Stimulated activated CD4-positive, alpha-beta T cell treated with anti-CD3 and anti-CD28 coated beads, TNF-alpha, amount 100 ng/mL, for 24 hours (primary cell): ENCODE measurements at places on chromosomes 5 and 9.

GRCh38 chr5:105954341-105954740 is 1716.4 kb downstream of the EFNA5 start:
- DNase-seq: no peak

DNA sequence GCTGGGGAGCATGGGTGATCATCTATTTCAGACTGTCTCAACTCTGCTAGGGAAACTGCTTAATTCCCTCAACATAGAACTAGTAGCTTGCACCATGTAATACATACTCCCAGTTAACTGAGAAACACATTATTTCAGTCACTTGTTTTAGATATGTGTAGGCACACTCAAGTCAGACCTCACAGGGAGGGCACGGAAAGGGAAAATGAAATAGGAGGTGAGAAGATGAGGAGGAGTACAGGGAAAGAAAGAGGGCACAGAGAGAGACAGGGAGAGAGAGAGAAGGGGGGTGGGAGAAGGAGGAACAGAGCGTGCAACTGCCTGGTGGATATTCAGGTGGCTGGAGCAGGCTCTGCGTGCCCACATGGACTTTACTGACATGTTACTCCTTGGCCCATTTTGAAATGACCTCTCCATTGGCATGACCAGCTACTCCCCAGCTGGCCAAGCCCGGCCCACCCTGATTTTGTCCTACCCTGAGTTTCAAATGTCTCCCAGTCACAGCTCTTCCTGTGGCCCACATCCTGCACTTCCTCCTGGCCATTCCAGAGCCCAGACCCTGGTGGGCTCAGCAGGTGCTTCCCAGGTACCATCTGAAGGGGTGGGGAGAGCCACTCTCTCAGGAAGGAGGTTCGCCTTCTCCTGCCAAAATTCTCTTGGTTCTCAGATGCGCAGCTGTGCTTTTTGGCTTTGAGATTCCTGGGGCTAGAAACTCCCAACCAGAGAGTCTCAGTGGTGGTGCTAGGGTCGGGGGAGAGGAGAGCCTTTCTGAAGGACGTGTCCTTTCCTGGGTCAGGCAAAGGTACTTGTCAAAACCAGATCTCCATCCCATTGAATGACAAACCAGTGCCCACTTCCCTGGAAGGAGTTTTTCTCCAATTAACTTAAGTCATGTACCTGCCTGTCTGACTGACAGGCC is 229.4 kb downstream of the FSTL4 start:
- DNase-seq: no peak

GRCh38 chr5:91313757-91314673 is 69.1 kb downstream of the ARRDC3 start:
- DNase-seq: peak; percentile 75

DNA sequence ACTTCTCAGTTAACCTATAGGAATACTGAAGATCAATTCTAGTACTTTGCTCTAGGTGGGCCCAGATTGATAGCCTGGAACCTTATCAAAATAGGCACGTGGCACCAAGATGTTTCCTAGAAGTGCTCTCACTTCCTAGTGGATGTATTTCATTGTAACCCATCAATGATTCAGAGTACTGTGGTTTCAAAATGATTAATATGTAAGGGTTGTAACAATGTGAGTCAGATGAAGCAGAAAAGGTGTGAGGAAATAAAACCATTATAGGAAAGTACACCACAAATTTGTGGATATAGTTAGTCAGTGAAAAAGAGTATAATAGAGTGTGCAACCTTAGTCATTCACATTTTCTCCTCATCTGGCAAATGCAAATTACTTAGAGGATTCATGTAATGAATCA is 177.3 kb upstream of the FST start:
- DNase-seq: no peak

- no peak for DNase-seq
Measured at GRCh38 chr9:17160327-17160726, 25.5 kb downstream of the CNTLN start.

GRCh38 chr5:134247428-134248224 is 21.8 kb upstream of the PPP2CA start:
- DNase-seq: no peak

DNA sequence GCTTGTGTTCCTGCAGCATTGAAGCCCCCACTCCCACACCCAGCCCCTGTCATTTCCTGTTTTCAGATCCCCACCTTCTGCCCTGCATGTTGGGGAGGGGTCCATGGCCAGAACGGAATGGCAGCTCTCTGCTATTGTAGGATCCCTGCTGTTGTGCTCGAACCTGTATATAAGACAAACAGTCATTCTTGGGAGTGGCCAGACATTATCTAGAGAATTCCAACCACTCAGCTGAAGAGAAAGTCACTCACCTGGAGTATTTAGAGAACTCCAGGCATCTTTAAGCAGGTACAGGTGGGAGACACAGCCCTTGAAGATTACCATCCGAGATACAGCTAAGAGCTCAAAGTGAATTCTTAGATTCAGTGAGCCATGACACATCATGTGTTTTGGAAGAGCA is 96.1 kb downstream of the C9orf152 start:
- DNase-seq: no peak

DNA sequence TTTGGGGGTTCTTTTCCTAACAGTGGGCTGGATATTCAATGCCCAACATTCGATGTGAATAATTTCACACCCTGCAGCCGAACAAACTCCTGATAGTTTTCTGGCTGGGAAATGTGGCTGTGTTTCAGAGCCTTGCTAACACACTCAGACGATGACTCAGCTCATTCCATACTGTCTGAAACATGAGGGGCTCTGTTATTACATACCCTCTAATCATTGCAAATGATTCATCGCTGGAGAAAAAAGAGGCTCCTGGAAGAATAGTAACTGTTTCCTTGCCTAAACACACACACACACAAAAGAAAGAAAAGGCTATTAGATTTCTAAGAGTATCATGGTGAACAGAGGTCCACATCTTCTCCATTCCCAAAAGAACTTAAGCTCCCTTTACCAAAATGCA is 75.8 kb downstream of the OXCT1 start:
- no peak for DNase-seq

DNA sequence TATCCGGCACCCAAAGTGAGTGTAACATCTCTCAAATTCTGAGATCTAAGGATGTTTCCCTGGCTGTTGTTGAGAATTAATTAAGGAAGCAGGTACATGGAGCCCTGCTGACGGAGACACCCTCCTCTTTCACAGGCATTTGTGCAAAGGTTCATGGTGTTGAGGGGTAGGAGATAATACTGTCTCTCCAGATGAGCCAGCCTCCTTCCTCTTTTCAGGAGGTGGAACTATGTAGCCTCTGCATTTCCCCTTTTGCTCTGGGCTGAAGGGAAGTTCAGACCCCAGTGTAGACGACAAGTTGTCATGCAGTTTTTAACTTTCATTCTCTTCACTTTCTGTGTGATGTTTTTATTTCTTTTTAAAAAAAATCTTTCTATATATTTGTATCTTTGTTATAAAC is 107.5 kb downstream of the GALNT10 start:
- no peak for DNase-seq

DNA sequence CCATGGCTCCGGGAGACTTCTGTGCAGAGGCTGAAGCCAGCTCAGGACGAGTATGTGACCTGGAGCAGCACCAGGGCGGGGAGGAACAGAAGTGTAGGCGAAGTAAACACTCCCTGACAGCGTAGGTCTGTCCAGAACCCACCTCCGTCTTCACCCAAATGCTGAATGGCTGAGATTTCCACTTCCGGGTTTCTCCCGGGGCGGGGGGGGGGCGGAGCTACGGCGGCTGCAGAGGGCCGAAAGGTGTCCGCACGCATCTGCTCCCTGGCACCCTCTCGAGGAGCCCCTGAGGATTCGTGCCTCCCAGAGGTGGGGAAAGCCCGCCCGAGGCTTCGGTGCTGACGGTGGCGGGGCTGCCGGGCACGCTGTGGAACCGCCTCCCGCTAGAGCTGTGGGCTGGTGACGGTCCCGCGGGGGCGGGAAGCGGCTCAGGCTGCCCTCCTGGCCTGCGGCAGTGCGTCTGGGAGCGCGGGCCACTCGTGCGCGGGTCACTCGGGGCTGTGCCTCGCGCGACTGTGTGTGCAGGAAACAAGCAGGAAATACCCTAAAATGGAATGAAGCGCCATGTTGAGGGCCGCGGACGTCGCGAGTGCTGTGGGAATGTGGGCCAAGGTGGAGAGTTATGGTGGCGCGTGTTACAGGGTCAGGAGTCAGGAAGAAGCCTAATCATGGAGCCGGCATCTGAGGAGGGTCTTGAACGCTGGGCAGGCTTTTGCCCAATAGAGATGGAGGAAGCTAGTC is 1425.4 kb downstream of the FOXD4L5 start:
- DNase-seq: no peak

- no peak for DNase-seq
Measured at GRCh38 chr9:928363-929042, 48.0 kb upstream of the DMRT3 start.

GRCh38 chr5:127586811-127587210 is 62.1 kb upstream of the CTXN3 start:
- no peak for DNase-seq

- DNase-seq: no peak
Measured at GRCh38 chr5:173513521-173513991, 102.9 kb downstream of the BOD1 start.

GRCh38 chr5:13215370-13215769 is 729.1 kb downstream of the DNAH5 start:
- no peak for DNase-seq

GRCh38 chr5:74948031-74948546 is 81.9 kb upstream of the FAM169A start:
- no peak for DNase-seq

- no peak for DNase-seq
Measured at GRCh38 chr5:2148312-2149194, 265.8 kb upstream of the IRX4 start.

GRCh38 chr9:113521693-113522255 is 58.2 kb downstream of the RGS3 start:
- DNase-seq: no peak

GRCh38 chr9:132231019-132231701 is 69.3 kb downstream of the NTNG2 start:
- no peak for DNase-seq

- no peak for DNase-seq
Measured at GRCh38 chr5:176614805-176615478, 5.0 kb upstream of the GPRIN1 start.

- DNase-seq: no peak
Measured at GRCh38 chr5:67510204-67510603, 313.6 kb upstream of the CD180 start.

GRCh38 chr5:143128412-143129071 is 274.9 kb downstream of the NR3C1 start:
- DNase-seq: no peak

- no peak for DNase-seq
Measured at GRCh38 chr5:116370886-116371285, 203.7 kb downstream of the SEMA6A start.

DNA sequence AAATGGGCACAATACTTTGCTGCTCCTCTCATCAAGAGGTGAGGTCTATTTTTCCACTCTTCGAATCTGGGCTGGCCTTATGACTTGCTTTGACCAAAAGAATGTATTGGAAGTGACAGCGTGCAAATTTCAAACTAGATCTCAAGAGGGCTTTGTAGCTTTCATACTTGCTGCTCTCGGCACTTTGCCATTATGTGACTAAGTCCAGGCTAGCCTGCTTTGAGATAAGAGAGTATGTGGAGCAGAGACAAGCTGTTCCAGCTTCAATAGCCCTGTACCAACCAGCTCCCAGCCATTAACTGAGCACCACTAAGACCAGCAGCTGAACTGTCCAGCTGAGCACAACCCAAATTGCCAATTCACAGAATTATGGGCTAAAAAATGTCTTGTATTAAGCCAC is 124.6 kb downstream of the ACER2 start:
- no peak for DNase-seq

DNA sequence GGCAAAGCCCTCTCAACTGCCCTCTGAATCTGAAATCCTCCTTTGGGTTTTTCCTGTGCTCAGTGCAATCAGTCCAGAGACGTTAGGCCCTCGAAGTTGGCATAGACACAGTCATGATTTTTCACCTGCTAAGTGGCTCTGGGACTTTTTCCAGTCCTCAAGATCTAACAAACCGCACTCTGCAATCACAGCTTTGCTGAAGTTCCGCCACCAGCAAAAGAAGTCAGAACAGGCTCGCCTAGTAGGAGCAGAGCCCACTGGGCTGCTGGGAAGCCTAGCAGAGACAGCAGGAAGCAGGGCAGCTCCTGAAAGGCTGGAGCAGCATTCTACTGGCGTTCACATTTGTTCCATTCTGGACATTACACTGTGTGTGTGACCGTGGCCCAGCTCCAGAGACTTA is 222.8 kb upstream of the KIF2A start:
- no peak for DNase-seq

- no peak for DNase-seq
Measured at GRCh38 chr5:26681861-26682260, 356.5 kb downstream of the CDH9 start.

DNA sequence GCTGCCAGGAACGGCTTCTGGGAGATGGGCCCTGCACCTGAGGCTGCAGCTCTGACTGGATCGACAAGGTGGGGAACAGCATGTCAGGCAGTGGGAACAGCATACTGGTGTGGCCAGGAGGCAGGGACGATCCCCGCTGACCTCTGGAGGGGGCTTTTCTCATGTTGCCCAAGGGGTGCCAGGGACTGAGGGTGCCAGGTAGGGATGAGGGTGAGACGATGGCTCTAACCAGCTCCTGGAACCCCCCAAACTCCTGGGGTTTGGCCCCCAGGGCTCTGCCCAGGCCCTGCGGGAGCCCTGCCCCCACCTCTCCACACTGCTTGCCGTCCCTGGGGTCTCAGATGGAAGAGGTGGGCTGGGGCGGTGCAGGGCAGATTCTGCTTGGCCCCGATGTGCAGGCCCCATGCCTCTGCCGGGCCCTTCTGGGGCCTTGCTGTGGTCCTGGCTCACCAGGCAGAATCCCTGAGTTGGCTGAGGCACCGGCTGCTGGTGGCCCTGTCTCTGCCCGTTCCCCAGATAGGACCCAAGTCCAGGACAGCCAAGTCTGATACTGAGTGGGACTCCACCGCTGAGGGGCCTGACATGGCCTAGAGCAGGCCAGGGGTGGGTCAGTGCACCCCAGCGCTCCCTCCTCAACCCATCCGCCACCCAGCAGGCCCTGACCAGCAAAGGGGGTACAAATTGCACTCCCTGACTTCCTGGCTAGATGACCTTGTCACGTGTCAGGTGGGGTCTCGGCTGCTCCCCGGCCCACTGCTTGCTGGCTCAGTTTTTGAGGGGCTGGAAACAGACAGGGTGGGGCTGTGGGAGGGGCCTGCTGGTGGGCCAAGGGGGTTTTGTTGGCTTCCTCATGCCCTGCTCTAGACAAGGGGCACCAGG is 28.4 kb upstream of the RNF130 start:
- no peak for DNase-seq

- DNase-seq: no peak
Measured at GRCh38 chr9:29830821-29831220, 2257.5 kb upstream of the C9orf72 start.

- DNase-seq: no peak
Measured at GRCh38 chr5:169494941-169495548, 88.5 kb upstream of the SPDL1 start.
